ENCODE measurements at places on chromosomes 7 and 10.

DNA sequence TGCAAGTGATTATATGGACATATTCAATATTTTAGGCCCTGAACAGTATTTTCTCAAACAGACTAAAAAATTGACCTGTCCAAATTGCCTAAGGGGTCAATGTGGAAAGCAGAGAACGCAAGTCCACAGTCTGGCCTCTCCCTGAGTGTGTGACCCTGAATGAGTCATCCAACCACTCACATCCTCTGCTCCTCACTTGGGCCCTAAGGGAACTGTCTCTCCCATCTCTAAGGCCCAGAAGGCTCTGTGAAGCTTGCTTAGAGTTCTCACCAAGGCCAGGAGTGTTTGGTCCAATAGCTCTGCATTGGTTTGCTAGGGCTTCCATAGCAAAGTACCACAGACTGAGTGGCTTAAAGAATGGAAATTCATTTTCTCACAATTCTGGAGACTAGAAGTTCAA, 155.1 kb downstream of the LSM5 start:
- no peak for DNase-seq

DNA sequence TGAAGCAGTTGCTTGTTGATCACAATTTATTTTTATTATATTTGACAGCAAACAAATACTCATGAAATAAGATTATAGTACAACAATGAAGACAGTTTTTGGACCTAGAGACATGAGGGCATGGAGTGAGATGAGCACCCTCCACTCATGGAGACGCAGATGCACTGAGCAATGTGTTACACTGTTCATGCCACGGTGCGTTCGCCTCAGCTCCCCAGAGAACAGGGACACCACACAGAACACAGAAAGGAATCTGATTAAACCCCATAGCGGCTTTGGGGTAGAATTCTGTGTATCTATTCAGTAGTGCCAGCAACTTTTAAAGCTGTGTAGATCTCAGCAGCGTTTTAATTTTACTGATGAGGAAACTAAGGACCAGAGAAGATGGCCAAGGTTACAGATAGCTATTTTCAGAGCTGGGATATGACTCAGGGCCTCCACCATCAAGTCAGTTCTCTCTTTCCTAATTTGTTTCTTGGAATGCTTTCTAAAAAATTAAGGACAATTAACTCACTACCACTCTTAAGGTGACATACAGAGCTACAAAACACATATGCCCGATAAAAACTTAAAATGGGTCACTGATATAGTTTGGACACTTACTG, 33.6 kb downstream of the FAM25A start:
- DNase-seq: no peak

GRCh38 chr7:73718905-73719805, at the start of gene STX1A:
STX1A (minus strand) TSS chr7:73719669; CDS start chr7:73719631, 38 bp downstream.
- peak; percentile 60 for DNase-seq

GRCh38 chr10:75547391-75548298, 116.2 kb downstream of the LRMDA start:
- no peak for DNase-seq

GRCh38 chr10:84424731-84425167, 96.4 kb downstream of the CCSER2 start:
- DNase-seq: no peak

- DNase-seq: no peak
Measured at GRCh38 chr7:35619863-35620262, 75.1 kb downstream of the HERPUD2 start.

DNA sequence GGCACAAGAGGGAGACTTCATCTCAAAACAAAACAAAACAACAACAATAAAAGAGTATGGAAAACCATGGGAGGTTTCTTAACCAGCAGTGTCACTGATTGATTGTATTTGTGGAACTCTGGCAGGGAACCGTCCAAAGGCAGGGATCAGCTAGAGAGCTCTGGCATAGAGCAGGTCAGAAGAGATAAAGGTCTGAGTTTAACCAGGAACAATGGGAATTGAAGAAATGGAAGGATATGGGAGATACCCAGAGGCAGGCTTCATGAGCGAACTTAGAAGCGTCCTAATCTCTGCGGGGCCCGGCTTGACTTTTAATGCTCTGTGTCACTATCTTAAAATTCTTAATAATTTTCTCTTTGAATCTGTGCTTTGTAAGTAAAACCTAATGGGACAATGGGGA, 10.4 kb upstream of the FAM3C start:
- DNase-seq: no peak

GRCh38 chr10:12418725-12419261, 69.4 kb downstream of the CAMK1D start:
- DNase-seq: no peak

- no peak for DNase-seq
Measured at GRCh38 chr7:66682350-66683093, 53.8 kb downstream of the KCTD7 start.

DNA sequence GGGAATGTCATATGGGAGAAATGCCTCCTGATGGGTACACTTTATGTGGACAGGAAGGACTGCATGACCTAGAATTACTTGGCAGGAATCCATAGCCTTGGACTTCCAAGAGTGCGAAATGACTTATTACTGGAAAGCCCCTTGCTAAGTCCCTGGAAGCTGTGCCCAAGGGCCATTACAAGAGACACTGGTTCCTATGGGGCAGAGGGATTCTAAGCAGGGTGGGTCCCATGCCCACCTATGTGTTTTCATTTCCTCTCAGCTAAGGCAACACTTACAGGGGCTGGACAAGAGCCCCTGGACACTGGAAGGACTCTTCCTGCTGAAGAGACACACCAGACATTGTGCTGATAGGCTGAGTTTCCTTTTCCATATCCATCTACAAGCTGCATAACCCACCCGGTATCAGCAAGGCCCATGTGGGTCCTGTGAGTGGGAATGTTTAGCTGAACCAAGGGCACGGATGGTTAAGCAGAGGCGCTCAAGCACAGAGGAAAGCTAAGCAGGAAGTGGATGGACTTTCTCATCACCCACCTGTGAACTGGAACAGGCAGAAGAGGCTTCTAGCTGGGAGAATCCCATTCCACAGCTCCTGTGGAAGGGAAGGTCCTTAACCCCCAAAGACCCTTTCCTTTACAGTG, 56.2 kb downstream of the XPNPEP1 start:
- DNase-seq: no peak

DNA sequence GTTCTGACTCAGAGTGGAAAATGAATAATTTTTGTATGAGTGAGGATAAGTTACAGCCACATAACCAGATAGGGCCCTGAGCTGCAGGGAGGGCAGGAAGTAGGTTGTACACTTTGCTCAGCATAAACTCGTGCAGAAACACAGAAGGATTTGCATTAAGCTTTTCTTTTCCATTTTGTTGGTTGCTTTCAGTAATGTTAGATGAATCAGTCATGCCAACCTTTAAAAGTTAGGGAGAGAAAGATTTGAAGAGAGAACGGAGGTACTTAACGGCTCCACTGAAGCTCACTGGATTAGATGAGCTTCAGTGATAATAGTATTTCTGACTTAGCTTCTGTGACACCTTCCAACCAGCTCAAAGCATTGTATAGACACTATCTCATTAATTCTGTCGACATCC, 348.1 kb downstream of the GATA3 start:
- DNase-seq: peak; percentile 30

All from activated T-cell treated with anti-CD3 and anti-CD28 coated beads for 24 hours (primary cell).